ENCODE measurements at places on chromosomes 16 and 17. TPM values are rescaled to one million over a fixed set of nuclear protein-coding genes. Genes with fewer than 3 reads are reported as not detected.

Gene PITPNM3
- polyA plus RNA-seq = 1.4 TPM

Gene GUCY2D
- polyA plus RNA-seq = 1.3 TPM

Gene GEMIN4
- polyA plus RNA-seq = 18.4 TPM

Gene FOXN1
- polyA plus RNA-seq = 0.04 TPM

DNA sequence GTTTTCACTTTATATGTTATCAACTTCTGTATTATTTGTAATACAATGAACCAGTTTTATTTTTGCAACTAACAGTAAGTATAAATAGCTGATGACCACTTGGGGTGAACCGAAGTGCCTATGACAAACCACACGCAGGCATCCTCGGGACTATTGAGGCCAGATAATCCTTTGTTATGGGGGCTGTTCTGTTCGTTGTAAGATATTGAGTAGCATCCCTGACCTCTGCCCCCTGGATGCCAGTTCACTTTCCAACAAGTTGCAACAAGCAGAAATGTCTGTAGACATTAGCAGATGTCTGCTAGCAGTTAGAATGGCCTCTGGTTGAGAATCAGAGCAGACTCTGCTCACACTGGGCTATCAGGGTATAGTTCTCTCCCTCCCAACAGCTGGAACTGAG, 277.0 kb downstream of the WWOX start:
- no peak for DNase-seq

DNA sequence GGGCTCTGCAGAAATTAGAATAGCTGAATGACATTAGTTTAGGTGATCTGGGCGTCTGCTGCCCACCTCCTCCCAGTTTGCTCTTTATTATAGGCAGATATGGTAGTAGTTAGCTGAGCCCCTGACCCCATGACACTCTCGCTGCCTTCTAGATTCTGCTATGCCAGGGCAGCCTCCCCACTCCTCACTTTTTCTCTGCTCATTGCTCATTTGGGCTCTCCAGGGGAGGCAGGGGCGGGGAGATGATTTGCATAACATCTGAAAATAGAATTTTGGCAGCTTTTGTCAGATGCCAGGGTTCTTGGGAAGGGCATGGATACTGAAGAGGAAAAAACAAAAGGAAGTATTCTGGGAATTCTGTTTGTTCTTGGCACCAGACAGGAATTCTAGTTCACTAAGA, 78.0 kb upstream of the GAS7 start:
- DNase-seq = no peak

GRCh38 chr17:492022-492413, 139.4 kb upstream of the RPH3AL start:
- DNase-seq = no peak

DNA sequence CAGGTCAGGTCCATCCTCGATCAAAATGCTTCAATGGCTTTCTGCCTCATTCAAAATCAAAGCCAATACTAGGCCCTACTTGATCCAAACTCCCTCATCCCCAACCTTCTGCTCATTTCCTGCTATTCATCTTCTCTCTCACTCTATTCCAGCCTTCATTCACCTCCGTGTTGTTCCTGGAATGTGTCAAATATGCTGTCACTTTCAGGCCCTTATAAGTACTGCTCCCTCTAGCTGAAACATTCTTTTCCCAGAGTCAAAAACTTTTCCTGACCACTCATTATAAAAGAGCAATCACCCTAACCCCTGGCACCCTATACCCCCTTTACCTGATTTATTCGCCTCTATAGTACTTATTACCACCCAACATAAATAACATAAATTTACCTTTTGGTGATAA, 303.7 kb upstream of the PMFBP1 start:
- no peak for DNase-seq

All from large intestine (tissue), 12 donors.